ENCODE measurements at places on chromosomes 2 and 18.

GRCh38 chr2:8592736-8593135, 89.1 kb upstream of the ID2 start:
- DNase-seq = no peak

DNA sequence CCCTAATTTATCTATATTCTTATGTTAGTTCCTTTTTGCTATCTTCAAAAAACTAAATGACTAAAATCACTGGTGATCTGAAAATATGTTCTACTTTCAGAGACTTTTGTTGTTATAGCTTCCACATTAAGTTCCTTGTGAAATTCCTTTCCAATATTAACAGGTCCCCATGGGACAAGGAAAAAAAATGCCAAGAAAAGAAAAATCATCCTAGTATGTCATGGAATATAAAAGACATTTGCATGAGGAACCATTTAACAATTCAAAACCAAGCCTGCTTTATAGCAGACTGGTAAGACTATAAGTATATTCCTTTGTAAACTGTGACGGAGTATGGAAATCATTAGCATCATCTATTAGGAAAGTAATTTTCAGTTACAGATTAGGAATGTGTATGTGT, 48.1 kb downstream of the COBLL1 start:
- no peak for DNase-seq

GRCh38 chr18:58046093-58046793, 2.2 kb downstream of the NEDD4L start:
- DNase-seq = no peak

- no peak for DNase-seq
Measured at GRCh38 chr18:69898241-69898861, 49.3 kb downstream of the CD226 start.

DNA sequence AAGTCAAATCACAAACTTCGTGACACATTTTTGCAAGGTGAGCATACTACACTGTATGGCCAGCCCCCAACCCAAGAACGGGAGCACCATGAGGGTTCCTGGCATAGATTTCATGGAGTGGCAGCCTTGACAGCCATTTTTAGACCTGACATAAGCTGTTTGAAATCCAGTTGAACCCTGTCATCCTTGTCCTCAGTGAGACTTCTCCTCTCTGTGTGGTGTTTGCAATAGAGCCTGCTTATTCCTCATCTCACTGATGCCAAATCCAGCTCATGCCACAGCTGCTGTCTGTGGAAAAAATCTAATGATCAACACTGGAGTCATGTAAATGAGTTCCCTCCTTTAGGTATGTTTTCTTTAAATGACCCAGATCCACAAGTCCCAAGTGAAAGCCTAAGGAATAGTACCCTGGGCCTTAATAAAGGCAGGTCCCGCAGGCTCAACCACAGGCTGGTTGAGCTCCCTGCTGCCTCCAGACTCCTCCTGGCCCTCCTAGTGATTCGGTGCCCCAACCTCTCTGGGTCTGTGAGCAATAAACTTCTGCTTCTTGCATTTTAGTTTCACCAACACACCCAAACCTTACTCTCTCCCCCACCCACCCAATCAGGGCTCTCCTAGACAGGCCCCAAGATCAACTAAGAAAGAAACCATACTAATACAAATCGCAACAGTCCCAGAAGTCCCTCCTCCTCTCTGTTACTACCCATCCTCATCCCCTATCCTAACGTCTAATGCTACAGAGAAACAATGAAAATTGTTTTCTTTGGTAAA, 8.4 kb upstream of the CREG2 start:
- no peak for DNase-seq

DNA sequence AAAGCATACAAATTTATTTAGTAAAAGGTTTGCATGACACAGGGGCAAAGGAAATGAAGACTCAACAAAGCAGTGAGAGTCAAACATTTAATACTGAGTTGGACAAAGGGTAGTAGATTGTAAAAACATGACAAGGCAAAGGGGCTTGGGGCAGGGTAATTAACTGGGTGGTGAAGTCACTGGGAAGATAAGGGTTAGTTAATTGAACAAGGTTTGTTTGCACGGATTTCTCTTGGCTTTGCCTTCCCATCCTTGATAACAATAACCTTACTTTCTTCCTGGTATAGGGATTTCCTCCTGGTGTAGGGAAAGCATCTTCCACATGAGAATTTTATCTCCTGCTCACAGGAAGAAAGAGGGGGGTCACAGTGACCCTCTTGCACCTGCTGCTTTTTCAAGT, 26.8 kb upstream of the RTTN start:
- no peak for DNase-seq

DNA sequence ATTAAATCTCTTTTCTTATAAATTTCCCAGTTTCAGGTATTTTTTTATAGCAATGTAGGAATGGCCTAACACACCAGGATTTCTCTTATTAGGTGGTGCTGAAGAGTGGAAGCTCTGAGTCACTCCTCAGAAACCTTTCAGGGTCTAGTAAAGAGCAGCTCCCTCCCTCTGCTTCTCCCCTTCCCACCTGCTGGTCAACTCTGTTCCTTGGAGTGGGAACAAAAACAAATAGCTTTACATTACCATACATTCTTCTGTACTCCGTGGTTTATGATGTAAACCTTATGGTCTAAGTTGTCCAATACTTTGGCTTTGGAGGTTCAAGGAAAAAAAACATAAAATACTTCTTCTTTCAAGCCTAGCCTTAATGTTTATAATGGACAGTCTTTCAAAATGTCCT, 2.7 kb upstream of the IL1R1 start:
- no peak for DNase-seq

GRCh38 chr2:143371616-143372015, 242.4 kb downstream of the ARHGAP15 start:
- no peak for DNase-seq

- no peak for DNase-seq
Measured at GRCh38 chr18:51211552-51211951, 14.1 kb upstream of the MEX3C start.

- DNase-seq = no peak
Measured at GRCh38 chr2:11534746-11535484, 1.1 kb downstream of the GREB1 start.

- peak; percentile 49 for DNase-seq
Measured at GRCh38 chr2:176122052-176122682, 352 bp upstream of the HOXD9 start.

GRCh38 chr2:162243294-162243693, at the start of gene FAP:
Gene FAP (minus strand): TSS chr2:162243445. CDS start chr2:162243327, 118 bp downstream.
- no peak for DNase-seq

GRCh38 chr2:157122776-157123175, 134.7 kb upstream of the GALNT5 start:
- DNase-seq = no peak

DNA sequence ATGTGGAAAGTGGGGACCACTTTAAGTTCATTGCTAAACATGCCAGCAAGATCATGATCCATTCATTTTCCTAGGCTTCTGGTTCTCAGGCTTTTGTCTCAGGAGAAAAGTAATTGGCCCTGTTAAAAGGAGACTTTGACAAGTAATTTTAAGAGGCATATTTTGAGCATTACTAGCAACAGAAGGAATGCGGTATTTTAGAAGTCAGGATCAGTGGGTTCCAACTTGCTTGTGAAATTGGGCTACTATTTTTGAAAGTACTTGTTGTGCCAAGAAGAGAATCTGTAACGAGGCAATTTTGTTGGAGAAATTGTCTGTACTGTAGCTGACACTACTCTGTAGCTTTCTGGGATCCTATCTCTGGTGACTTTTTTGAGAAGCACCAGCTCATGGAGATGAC, 59.4 kb downstream of the CERS6 start:
- no peak for DNase-seq

- no peak for DNase-seq
Measured at GRCh38 chr18:10851824-10852319, 297.5 kb downstream of the PIEZO2 start.

DNA sequence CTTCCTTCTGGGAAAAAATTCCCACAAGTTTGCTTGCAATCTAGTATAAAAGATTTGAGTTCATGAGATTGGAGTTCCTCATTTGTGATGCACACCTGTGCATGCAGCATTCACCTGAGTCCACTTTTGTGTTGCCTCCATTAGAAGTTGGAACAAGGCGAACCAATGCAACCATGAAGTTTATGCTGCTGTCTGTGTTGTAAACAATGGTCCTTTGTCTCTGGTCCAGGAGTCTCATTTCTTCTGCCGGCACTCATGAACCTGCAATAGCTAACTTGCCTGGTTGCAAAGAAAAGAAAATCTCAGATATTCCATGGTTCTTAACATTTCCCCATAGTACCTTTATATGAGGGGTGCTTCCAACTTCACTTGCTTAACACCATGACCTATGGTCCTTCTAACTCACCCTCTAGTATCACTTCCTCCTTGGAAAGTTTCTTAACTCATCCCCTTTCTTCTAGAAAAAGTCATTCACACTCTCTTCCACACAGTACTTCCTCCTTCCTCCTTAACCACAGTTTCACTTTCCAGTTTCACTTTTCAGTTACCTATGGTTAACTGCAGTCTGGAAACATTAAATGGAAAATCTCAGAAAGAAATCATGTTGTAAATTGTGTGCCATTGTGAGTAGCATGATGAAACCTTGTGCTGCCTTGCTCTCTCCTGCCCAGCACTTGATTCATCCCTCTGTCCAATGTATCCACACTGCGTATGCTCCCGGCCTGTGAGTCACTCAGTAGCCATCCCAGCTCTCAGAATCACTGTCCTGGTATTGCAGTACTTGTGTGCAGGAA, 128.8 kb upstream of the TRIB2 start:
- no peak for DNase-seq

- DNase-seq = peak; percentile 54
Measured at GRCh38 chr2:105329561-105330495, at the start of gene TGFBRAP1. Gene TGFBRAP1 (minus strand): TSS chr2:105329735. CDS start chr2:105308301, 21,434 bp downstream.

- DNase-seq = no peak
Measured at GRCh38 chr2:20438334-20439192, 8.3 kb upstream of the RHOB start.

DNA sequence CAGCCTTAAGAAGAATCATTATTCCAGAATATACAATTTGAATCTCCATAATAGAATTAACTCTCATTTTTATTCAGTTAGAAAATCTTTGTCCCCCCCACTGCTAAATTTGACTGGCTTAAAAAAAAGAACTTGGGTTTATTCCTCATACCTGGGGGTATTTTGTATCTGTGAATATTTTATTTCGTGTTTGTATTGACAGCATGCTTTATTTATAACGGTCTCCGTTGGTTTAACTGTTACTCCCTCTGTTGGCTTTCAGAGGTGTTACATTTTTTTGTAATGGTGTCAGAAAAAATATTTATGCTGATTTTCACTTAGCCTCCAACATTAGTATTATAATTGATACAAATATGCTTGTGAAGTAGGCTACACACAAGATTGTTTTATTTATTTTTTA, 109.1 kb downstream of the HAUS1 start:
- no peak for DNase-seq

DNA sequence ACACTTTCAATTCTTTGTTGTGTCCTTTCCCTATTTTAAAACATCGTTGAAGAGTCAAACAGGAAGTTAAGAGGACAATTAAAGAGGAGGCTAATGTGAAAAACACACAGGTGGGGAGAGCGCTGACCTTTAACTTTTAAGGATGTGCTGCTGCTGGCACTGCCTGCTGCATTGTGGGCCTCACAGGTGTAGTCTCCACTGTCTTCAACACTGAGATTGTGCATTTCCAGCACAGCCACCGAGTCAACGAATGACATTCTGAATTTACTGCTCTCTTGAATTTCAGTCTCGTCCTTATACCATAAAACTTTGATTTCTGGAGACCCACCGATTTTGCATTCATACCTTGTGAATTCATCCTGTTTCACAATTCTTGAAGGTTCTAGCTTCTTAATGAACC, 91.9 kb downstream of the TTN start:
- no peak for DNase-seq

GRCh38 chr2:119678021-119678656, 862 bp upstream of the TMEM177 start:
- DNase-seq = peak; percentile 87

DNA sequence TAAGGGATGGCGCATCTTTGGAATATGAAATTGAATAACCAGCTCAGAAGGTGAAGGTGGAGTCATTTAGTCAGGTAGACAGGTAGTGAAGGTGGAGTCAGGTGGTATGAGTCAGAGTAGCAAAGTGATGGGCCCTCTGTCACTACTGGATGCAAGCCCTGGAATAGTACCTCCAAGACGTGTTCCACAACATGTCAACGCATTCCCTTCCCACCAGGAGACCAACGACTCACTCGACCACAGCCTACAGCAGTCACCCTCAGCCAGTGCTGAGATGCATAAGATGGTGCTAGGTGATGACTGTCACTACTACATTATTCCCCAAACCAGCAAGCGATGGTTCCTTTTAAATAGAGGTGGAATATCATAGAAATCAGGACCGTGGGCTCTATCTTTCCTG, 6.8 kb downstream of the CPLX4 start:
- no peak for DNase-seq

GRCh38 chr18:45049578-45050319, 369.1 kb downstream of the SETBP1 start:
- no peak for DNase-seq

GRCh38 chr2:174760845-174761473, 3.3 kb downstream of the CHRNA1 start:
- peak; percentile 74 for DNase-seq

DNA sequence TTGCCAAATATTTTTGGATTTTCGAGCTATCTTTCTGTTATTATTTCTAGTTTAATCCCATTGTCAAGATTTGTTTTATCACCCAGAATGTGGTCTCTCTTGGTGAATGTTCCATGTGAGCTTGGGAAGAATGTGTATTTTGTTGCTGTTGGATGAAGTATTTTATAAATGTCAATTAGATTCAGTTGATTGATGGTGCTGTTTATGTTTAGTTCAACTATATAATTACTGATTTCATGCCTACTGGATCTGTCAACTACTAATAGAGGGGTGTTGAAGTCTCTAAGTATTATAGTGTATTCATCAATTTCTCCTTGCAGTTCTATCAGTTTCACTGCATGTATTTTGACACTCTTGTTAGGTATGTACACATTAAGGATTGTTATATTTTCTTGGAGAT, 34.7 kb upstream of the RMND5A start:
- no peak for DNase-seq

DNA sequence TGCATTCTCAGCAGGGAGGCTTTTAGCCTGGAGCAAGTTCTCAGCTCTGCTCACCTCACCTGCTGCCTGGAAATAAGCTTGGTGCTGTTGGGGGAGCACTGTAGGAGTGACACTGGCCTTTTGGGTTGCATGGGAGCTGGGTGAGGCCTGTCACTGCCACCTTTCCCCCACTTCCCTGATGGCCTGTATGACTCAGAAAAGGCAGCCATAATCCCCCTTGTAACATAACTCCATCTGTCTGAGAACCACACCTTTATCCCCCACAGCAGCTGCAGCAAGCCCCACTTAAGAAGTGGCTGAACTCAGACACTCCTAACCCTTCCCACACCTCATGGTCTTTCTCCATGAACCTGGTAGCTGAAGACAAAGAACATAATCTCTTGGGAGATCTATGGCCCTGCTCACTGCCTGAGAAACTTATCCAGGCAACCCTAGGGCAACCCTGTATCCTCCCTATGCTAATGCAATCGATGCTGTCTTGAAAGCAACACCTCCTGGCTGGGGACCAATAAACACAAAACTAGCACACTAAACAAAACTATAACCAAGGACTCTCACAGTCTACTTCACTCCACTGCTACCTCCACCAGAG, 258.9 kb upstream of the OSR1 start:
- peak; percentile 18 for DNase-seq

- DNase-seq = no peak
Measured at GRCh38 chr18:23538870-23539269, 35.6 kb downstream of the RMC1 start.

GRCh38 chr2:45210462-45211195, 201.4 kb upstream of the SIX2 start:
- DNase-seq = no peak

GRCh38 chr2:116877274-116877673, 937.2 kb upstream of the DDX18 start:
- DNase-seq = no peak
